ENCODE measurements at places on chromosomes 4 and X. TPM values are rescaled to one million over a fixed set of nuclear protein-coding genes. Genes with fewer than 3 reads are reported as not detected.

PCSK1N gene
- 28.1 TPM for polyA plus RNA-seq

- DNase-seq = no peak
Measured at GRCh38 chrX:32480019-32480418, 731.3 kb downstream of the DMD start.

- no peak for DNase-seq
Measured at GRCh38 chr4:182286035-182286434, 42.8 kb downstream of the TENM3 start.

- no peak for DNase-seq
Measured at GRCh38 chr4:55435141-55435841, 39.5 kb downstream of the TMEM165 start.

FAM47E gene
- polyA plus RNA-seq = 12.2 TPM

DNA sequence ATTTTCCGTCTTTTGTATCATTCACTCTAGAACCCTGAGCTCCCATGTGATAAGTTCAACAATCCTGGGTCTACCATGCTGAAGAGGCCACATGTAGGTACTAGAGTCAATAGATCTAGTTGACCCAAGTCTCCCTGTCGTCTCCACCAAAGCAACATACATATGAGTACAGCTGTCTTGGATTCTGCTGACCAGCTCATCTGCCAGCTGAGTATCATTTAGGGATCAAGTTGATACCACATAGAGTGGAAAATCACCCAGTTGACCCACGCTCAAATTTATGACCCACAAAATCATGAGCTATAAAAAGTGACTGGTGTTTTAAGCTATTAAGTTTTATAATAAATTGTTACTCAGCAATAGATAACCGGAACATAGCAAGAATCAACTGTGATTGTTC, 61.8 kb downstream of the DMD start:
- DNase-seq = no peak

DNA sequence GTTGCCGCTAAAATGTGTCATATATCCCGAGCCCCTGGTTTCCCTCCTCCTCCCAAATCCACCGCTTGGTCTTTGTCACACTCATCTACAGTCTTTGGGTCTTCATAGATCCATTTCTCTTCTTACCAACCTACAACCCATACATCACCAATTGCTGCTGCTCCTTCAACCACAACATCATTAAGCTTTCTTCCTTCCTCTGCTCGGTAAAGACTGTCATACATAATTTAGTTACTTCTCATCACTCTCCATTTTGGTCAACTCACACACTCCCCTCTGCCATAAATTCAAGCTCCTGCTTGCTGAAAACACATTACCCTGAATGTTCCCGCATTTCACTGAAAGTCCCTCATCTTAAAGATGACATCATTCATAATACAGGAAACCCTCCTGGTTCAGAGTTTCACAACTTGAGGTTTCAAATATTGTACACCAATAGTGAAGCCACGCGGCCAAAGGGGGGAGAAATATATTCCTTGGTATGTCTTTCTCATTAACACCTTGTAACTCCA, 1.7 kb upstream of the DCTD start:
- no peak for DNase-seq

GRCh38 chr4:176919631-176920030, 126.9 kb upstream of the VEGFC start:
- no peak for DNase-seq

DNA sequence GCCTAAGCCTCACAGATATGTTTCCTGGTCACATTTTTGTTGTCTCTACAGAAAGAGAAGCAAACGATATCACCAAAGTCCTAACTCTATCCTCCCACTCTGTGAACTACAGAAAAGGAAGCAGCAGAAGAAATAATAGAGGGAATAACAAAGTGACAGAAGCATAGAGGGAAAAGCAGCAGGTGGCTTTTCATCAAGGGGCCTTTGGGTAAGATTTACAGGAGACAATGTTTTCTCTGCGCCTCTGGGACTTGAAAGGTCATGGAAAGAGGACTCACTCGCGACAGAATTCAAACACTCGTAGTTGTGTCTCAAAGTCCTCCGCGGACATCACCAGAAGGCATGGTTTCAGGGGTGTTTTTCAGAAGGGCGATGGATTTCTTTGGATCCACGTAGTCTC, 66.1 kb downstream of the SORBS2 start:
- no peak for DNase-seq

- no peak for DNase-seq
Measured at GRCh38 chrX:78493180-78493579, 165.8 kb upstream of the CYSLTR1 start.

DNA sequence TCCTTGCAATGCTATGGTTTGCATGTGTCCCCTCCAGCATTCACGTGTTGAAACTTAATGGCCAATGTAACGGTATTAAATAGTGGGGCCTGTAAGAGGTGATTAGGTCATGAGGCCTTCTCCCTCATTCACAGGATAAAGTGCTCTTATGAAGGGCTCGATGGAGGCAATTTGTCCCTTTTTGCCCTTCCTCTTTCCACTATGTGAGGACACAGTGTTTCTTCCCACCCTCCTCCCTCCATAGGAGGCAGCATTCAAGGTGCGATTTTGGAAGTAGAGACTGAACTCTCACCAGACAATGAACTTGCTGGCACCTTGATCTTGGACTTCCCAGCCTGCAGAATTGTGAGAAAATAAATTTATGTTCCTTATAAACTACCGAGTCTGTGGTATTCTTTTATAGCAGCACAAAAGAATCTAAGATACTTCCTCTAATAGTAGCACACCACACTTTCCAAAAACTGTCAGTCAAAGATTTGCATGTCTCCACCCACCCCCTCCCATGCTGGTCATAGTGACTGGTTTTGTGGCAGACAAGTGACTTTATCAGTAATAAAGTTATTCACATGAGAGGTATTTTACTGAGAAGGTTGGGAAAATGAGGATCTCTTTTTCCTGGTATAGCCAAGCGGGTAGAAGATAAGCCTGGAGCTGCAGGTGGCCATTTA, 113.5 kb upstream of the TTC29 start:
- DNase-seq = no peak

- no peak for DNase-seq
Measured at GRCh38 chrX:95058815-95059214, 1384.8 kb downstream of the FAM133A start.

TMSB15B gene
- polyA plus RNA-seq = 18.9 TPM

DNA sequence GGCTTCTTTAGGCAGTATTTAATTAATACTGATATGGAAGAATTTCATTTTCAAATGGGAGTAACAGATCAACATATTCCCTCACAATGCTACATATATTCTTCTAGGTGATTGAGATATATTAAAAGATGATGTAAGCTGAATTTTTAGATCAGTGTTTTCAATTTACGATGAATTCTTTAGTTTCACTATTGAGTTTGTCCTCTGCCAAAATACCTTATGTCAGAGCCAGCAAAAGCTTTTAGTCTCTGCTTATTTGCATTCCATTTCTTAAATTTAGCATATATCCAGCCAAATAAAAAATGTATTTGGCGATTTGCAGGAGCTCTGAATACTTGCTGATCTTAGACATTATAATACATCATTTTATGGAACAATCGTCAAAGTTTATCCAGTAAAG, 144.3 kb downstream of the MOSPD2 start:
- no peak for DNase-seq

GRCh38 chrX:69195192-69195591, 29.9 kb upstream of the PJA1 start:
- DNase-seq = no peak

MAGEB10 gene
- polyA plus RNA-seq = not detected

DNA sequence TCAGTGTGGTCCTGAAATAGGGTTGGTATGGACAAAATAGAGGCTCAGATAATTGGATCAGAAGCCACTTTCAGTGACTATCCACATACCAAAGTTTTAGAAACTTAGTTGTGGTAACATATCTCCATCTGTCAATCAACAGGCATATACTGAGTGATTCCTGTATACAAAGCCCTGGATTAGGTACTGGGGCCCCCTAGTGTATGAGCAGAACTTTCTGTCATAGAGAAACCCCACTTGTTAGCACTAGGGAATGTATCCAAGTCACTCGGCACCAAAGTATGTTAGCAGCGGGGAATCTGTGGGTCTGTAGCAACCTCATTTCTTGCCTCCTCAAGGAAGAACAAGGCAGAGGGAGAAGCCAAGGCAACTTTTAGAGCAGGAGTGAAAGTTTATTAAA, 50.7 kb downstream of the MAP7D3 start:
- no peak for DNase-seq

GRCh38 chrX:75149654-75150053, 6.4 kb downstream of the ABCB7 start:
- DNase-seq = no peak

DNA sequence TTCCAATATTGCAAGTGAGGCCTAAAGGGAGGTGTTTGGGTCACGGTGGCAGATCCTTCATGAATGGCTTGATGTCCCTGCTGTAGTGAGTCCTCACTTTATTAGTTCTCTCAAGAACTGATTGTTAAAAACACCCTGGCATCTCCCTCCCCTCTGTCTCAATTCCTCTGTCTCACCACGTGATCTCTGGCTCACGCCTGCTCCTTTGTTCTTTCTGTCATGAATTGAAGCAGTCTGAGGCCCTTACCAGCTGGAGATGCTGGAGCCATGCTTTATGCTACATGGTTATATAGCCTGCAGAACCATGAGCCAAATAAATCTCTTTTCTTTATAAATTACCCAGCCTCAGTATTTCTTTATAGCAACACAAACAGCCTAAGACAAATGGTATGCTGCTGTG, 980.7 kb upstream of the GRIA3 start:
- DNase-seq = no peak

DNA sequence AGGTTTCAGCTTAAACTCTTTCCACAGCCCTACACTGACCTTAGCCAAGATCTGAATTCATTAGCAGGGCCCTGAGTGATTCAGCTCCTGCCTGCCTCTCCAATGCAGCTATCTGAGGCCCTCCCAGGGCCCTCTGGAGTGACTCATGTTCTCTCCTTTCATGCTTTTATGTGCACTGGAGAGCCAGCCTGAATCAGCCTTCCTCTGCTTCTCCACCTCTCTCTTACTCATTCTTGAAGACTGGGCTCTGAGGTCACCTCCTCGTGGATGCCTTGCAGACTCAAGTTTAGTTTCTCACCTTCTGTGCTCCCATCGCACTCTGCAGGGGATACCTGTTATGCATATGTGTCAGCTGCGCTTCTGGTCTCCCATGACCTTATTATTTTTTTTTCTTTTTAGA, 3.1 kb upstream of the OCIAD2 start:
- no peak for DNase-seq

- no peak for DNase-seq
Measured at GRCh38 chrX:115503099-115503498, 57.9 kb upstream of the PLS3 start.

DNA sequence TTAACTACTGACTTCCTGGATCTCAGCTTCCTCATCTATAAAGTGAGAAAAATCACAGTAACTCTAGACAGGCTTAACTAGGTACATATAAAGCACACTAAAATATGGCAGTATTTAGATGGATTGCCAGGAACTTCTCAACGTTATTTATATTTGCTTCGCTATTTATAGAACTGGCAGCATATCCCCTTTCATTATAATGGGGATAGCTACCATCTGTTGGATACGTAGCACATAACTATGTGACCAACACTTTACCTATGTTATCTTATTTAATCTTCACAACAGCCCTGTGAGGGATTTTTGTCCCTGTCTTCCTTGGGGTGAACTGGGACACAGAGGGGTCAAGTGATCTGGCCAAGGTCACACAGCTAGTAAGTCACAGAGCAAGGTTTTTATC, 64.6 kb downstream of the ENPEP start:
- peak; percentile 7 for DNase-seq

PSAPL1 gene
- not detected for polyA plus RNA-seq

DNA sequence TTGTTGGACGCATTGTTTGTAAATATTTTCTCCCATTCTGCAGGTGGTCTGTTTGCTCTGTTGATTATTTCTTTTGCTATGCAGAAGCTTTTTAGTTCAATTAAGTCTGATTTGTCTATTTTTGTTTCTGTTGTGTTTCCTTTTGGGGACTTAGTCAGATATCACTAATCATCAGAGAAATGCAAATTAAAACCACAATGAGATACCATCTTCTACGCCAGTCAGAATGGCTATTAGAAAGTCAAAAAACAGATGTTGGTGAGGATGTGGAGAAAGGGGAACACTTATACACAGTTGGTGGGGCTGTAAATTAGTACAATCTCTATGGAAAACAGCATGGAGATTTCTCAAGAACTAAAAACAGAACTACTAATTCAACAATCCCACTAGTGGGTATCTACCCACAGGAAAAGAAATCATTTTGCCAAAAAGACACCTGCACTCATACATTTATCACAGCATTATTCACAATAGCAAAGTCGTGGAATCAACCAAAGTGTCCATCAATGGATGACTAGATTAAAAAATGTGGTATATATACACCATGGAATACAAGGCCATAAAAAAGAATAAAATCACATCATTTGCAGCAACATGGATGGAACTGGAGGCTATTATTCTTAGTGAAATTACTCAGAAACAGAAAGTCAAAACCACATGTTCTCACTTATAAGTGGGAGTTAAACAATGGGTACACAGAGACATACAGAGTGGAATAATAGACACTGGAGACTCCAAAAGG, 8.1 kb downstream of the COQ2 start:
- DNase-seq = no peak

GRCh38 chrX:19789782-19790181, 97.6 kb downstream of the SH3KBP1 start:
- no peak for DNase-seq

GRCh38 chrX:17053502-17053901, 107.0 kb downstream of the REPS2 start:
- no peak for DNase-seq

- no peak for DNase-seq
Measured at GRCh38 chr4:42454755-42455420, 57.6 kb downstream of the SHISA3 start.

DNA sequence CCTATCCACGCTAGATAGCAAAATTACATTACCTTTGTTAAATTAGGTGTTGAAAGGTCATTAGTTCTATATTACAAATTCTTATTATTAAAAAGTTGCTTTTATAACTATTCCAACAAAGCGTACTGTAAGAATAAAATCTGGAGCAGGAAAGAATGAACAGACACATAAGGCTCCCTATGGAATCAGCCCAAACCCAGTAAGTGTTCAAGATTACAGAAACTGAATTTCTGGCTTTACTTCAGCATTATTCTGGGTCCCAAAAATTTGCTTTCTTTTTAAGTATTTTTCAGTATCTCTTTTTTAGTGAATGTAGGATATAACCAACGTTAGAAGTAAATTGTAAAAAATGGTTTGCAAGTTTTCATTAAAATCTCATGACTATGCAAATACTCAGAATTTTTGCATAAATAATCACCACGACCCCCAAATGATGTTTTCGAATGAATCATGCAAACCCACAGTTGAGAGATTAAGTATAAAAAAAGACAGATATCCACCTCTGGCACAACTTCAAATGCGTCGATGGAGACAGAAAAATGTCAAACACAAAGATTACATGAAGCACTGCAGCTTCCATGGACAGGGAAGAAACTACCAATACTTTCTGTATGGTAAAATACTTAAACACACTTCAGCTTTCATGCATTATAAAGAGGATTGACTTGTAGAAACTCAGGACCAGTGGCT, 238.5 kb downstream of the RASL11B start:
- DNase-seq = no peak

GRCh38 chrX:52139545-52139895, 45.2 kb upstream of the MAGED4 start:
- DNase-seq = no peak

- no peak for DNase-seq
Measured at GRCh38 chr4:26984896-26985295, 124.3 kb downstream of the STIM2 start.
